ENCODE measurements at places on chromosomes 2 and 18.

DNA sequence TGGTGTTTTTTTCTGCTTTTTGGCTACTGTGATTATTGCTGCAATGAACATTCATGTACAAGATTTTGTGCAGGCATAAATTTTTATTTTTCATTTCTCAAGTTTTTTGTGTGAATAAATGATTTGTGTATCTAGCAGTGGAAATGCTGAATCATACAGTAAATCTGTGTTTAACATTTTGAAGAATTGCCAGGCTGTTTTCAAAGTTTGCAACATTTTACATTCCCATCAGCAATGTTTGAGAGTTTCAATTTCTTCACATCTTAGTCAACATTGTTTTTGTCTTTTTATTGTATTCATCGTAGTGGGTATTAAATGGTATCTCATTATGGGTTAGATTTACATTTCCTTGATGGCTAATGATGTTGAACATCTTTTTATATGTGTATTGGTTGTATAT lies 98.8 kb upstream of the RBMS1 start:
- no peak for DNase-seq

- no peak for DNase-seq
Observed at GRCh38 chr2:135914485-135914884, 38.2 kb upstream of the MCM6 start.

DNA sequence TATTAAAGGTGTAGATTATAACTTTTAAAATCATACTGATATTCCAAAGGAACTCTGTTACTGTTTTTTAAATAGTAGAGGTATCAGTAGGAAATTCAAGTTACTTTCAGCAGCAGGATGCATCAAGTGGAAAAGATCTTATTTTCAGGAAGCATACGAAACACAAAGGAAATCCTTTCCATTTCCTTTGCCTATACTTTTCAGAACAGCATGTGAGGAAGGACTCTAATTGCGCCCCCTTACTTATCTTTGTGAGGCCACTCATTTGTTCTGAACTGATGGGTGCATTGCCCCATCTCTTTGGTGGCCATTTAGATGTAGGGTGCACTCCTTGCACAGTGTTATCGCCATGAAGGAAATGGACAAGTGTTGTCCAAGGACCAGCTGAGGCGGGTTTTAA lies 145.3 kb downstream of the BABAM2 start:
- no peak for DNase-seq

DNA sequence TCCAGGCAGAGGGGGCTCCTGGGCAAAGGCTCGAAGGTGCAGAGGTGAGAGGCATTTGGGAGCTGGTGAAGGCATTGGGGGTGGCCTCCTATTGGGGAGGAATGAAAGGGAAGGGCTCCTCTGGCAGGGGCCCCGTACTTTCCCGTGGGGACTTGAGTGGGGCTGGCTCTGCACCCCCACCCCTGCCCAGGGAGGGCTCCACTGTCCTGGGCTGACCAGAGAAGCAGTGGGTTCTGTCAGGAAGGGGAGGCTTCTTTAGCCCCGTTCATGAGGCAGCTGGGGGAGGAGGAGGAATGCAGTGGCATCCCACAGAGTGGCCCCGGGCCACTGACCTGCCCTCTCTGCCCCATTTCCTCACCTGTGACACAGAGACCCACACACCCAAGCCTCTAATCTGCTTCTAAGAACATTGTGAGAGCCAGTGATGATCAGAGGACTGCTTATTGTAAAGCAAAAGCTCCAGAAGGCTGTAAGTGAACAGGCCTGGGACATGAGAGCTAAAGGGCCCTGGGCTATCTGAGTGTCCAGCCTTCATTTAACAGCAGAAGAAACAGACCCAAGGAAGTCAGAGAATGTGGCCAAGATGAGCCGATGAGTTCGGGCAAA lies 38.6 kb upstream of the GPAT2 start:
- DNase-seq: no peak

DNA sequence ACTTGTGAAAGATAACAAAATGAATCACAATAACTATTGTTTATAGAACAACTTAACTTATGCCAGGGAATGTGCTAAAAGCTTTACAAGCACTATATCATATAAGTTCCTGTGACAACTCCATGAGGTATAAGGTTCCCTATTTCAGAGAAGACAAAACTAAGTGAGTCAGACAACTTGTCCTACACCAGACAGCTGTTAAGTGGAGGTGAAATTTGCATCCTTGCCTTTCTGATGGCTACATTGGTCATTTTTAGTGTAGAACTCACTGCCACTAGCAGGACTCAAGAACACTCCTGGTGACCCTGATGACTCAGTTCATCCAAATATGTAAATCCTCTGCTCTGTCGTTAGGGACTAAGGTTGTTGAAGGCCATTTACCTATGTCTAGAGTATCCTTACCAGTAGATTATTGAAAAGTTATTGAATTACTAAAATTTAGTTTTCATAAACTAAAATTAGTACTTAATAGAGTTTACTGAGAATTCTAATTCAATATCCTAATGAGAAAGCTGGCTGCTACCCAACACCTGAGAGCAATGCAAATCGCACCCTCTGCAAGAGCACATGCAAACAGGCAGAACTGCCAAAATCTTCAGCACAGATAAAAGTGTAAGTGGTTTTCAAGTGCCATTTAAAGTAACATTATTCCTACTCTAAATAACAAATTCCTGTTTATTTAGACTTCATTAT lies 636.2 kb downstream of the NRXN1 start:
- DNase-seq: no peak

GRCh38 chr2:18176679-18177215 lies 298.3 kb downstream of the KCNS3 start:
- DNase-seq: no peak

GRCh38 chr18:58043491-58044369 lies at the start of gene NEDD4L:
TSS of gene NEDD4L (plus strand) at chr18:58044226. CDS start at chr18:58044661, 435 bp downstream.
- DNase-seq: peak; percentile 31

DNA sequence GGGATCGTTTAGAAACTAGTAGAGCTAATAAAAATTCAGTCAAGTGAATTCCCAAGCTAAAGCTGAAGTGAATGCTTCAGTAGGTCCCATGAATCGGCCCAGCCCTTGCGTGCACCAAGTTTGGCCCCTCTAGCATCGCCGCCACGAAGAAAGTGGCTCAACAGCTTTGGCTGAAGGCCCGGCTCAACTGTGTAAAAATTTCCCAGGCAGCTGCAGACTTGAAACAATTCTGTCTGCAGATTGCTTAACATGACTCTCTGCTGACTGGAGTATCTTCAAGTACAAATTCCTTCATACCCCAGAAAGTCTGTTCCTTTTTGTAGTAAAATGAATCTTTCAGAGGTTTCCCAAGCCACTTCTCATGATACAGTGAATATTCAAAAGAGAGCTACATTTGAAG lies 32.7 kb downstream of the ALMS1 start:
- DNase-seq: no peak

- no peak for DNase-seq
Observed at GRCh38 chr2:10541081-10541480, 93.0 kb upstream of the ODC1 start.

DNA sequence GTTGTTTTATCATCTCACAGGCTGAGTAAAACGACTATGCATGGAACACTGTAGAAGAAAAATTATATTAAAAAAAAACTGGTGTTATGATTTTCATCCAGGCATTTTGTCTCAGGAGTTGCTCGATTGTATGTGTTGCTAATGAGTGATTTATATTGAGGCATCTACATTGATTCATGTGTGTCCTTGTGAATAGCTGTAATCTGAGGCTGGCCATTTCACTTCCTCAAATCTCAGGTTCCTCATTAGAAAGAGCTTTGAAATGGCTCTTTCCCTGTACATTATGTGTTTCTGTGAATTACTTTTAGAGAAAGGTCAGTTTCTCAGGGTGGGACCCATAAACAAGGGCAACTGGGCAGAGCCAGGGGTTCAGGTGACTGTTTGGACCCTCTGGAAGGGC lies 2.3 kb downstream of the IL18R1 start:
- no peak for DNase-seq

GRCh38 chr2:223604231-223604630 lies 2.1 kb upstream of the SCG2 start:
- DNase-seq: no peak

- no peak for DNase-seq
Observed at GRCh38 chr2:80302314-80303005, 2.1 kb downstream of the LRRTM1 start.

GRCh38 chr2:96197546-96198255 lies 10.9 kb downstream of the STARD7 start:
- DNase-seq: no peak

- no peak for DNase-seq
Observed at GRCh38 chr2:237473878-237474441, 13.1 kb upstream of the MLPH start.

GRCh38 chr2:128726911-128727310 lies 408.2 kb upstream of the HS6ST1 start:
- DNase-seq: no peak

DNA sequence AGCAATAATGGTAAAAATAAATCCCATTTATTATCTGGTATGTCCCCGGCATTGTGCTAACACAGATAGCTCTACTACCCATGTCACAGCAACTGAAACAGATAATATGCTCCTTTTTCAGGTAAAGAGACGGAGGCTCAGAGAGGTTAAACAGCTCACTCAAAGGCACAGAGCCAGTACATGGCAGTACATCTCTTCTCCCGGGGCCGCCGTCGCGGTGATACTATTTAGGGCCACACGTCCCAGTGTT lies 693 bp upstream of the PDK1 start:
- DNase-seq: no peak

DNA sequence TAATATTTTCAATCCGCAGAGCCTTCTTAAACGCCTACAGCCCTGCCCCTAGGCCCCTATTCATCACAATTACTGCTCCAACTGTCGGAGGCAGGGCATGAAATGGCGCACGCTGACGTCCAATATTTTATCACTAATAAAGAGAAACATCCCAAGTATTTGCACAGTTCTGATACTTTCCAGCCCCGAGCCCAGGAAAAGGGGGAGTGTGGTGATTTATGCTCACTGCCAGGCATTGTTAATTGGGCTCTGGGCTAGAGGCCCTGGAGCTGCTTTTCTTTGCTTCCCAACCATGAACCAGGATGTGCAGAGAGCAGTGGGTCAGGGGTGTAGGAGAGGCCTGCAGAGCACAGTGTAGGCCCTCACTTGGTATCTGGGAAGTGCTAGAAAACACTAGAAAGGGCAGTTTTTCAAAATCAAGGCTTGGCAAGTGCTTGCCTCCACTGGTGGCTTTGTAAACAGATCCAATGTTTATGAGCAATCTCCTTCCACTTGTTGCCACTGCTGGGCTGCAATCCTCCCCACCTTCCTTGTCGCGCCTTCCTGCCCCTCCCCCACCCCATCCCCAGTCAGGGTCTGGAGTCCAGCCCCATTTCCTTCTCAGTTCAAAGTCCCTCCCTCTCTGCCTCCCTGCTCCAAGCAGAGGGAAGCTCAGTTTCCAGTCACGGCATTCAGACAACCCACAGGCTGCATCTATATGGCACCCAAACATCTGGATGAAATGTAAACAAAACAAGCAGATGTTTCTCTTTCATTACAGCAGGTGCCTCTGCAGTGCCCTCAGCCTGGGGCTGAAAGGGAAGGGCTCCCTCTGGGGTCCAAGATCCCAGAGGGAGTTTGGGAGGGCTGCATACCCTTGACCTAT lies 83.9 kb upstream of the PKDCC start:
- DNase-seq: no peak

DNA sequence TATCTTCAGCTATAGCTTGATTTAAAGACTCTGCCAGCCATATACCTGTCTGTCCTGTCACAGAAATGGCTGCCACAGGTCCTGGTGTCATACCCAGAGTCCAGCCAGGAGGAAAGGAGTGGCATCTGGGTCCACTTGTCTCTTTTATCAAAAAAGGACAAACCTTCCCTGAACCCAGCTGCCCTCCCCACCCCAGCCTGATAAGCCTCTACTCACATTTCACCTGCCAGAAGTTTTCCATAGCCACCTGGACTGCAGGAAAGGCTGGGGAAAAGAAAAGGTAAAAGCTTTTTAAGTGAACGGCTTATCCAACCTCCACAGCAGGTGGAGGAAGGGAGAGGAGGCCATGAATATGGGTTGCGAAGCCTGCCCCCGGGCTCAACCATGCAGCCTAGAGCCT lies 32.8 kb downstream of the TMEM163 start:
- DNase-seq: no peak

- no peak for DNase-seq
Observed at GRCh38 chr18:48913775-48914174, 37.0 kb downstream of the SMAD7 start.

DNA sequence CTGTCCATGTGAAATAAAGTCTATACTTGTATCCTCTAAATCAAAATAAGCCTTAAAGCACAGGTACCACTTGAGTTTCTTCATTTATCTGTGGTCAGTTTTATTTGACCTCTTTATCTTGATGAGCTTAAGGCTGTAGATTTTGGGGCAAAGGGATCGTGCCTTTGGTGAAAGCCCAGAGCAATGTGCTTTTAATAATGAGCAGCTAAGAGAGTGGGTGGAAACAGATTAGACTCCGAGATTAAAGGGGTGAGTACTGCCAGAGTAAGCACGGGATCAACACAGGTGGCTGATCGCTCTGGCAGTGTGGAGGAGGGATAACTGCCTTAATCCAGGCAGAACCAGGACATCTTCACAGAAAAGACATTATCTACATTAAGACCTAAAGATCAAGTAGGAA lies 280.4 kb downstream of the TDRD15 start:
- DNase-seq: no peak

GRCh38 chr2:10810202-10811161 lies 2.1 kb downstream of the PDIA6 start:
- no peak for DNase-seq

DNA sequence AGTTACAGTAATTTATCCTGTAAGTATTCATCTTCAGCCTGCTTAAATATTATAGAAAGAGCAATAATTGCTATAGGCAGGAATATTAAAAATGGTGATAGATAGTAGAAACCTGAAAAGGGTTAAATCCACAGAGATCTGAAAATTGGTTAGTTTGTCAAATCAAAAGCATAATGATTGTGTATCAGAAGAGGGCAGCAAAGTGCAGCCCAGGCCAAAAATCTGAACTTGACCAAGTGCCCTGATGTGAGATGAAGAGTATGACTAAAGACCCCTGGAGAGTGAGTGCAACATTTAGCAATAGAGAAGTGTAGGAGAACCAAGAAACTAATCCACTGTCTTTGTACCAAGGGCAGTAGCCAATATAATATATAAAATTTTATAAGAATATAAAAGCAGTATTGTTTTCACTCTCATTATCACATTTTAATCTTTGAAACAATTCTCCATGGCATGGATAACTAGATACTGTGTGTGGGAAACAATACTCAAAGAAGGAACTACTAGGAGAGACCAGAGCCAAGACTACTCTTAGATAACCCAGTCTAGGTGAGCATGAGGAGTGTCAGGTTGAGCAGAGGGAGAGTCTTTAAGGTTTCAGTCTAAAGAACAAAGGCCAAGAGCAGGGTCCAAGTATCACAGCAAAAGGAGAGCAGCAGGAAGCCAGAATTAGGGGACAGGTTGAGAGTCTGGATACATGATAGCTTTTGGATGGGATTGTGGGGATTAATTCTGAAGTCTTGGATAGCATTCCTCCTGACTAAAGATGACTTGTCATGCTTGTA lies 148.7 kb downstream of the CALCRL start:
- no peak for DNase-seq

- no peak for DNase-seq
Observed at GRCh38 chr18:69388222-69388621, 12.5 kb upstream of the DOK6 start.

DNA sequence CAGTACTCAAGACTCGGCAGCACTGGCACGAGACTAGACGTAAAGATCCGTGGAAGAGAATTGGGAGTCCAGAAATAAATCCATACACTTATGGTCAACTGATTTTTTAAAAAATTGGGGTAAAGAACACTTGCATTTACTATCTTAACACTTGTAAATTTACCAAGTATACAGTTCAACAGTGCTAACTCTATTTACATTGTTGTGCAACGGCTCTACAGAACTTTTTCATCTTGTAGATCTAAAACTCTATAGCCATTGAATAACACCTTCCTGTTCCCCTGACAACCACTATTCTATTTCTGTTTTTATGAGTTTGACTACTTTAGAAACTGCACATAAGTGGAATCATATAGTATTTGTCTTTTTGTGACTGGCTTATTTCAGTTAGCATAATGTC lies 129.4 kb upstream of the SP3 start:
- DNase-seq: no peak
